ENCODE measurements at places on chromosomes 1 and 21. TPM values are rescaled to one million over a fixed set of nuclear protein-coding genes. Genes with fewer than 3 reads are reported as not detected.

The SLAMF7 gene
- 1.8 TPM for total RNA-seq

The KIF26B gene
- total RNA-seq = 14.7 TPM

The GOLT1A gene
- total RNA-seq = not detected

DNA sequence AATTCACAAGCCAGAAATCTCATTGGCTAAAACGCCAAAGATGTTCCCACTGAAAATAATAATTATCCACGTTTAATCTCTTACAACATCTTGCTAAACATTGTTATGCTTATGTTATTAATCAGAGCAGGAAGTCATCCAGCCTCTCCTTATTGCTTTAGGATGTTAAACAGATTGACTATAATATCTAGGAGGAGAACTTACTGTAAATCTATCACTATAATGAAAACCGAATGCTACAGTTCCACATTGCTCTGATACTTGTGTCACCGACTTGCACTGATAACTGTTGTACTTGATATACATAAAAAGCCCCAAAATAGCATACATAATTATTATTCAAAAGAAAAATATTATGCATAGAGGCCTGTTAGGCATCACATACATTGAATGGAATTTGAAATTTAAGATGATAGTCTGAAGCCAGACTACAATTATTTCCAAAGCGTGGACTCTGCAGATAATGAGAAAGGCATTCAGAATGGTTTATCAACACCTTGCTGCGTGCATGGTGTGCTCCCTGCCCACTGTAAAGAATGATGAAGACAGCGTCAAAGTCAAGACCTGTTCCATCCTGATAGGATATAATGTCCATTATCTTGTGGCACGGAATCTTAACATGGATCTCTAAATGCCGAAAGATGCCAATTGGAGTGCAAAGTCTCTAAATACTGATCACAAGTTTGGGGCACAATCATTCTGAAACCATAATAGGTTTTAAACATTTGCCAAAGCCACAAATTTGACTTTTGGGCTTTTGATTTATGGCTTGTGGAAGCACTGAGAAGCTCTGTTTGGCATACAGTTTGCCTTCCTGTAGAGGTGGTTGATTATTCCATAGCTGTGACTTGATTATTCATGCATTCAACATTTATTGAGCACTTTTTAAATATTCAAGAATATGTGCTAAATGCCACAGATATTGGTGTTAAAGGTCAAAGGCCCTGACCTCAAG lies 71.3 kb downstream of the CRB1 start:
- DNase-seq = no peak

GRCh38 chr1:12275370-12275769 lies 45.5 kb downstream of the VPS13D start:
- DNase-seq = no peak

- no peak for DNase-seq
Observed at GRCh38 chr21:35062016-35062415, 12.9 kb upstream of the RUNX1 start.

GRCh38 chr1:45957684-45958083 lies 154.3 kb downstream of the MAST2 start:
- DNase-seq = no peak

Data from H4 (cell line).